Forelimb muscle (tissue), 1 donor: ENCODE measurements at places on chromosomes 1 and 21. TPM values are rescaled to one million over a fixed set of nuclear protein-coding genes. Genes with fewer than 3 reads are reported as not detected.

HSD3B2 gene
- polyA plus RNA-seq = not detected

OMA1 gene
- polyA plus RNA-seq = 14.8 TPM

KCNQ4 gene
- polyA plus RNA-seq = 35.5 TPM

KCNE2 gene
- polyA plus RNA-seq = 0.47 TPM

PIGV gene
- polyA plus RNA-seq = 7.1 TPM

CD1E gene
- 0.35 TPM for polyA plus RNA-seq

RNU5D-1 gene
- not detected for polyA plus RNA-seq

ELOA gene
- polyA plus RNA-seq = 27.8 TPM

SPATC1L gene
- polyA plus RNA-seq = 8.7 TPM

GBP2 gene
- 0.63 TPM for polyA plus RNA-seq

DNA sequence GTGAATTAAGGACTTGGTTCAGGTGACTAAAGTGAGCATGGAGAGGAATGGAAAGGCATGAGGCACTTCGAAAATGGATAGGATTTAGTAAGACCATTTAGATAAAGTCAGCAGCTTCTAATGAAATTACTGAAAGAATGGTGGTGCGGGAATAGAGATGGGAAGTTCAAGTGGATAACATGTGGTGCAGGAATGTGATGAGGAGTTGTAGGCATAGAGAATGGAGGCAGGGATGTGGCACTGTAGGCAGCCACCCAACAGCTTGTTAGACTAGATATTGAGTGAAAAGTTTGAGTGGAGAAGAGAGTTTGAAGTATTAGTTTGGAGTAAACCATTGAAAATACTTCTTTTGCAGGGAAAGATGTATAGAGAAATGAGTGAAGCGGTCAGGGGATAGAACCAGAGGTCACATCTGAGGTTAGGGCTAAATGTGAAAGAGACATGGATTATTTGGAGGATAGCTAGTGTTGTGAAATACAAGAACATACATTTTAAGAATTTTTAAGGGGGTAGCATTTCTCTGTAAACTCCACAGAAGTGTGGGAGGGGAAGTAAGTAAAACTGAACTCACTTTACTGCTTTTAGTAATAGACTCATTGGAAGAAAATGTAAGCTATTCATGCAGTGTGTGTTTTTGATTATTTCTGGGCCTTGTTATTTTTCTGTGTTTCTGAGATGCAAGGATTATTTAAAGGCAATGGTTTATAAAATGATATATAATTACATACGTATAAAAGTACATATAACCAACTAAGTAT, 46.2 kb downstream of the DYRK1A start:
- DNase-seq = no peak

DNA sequence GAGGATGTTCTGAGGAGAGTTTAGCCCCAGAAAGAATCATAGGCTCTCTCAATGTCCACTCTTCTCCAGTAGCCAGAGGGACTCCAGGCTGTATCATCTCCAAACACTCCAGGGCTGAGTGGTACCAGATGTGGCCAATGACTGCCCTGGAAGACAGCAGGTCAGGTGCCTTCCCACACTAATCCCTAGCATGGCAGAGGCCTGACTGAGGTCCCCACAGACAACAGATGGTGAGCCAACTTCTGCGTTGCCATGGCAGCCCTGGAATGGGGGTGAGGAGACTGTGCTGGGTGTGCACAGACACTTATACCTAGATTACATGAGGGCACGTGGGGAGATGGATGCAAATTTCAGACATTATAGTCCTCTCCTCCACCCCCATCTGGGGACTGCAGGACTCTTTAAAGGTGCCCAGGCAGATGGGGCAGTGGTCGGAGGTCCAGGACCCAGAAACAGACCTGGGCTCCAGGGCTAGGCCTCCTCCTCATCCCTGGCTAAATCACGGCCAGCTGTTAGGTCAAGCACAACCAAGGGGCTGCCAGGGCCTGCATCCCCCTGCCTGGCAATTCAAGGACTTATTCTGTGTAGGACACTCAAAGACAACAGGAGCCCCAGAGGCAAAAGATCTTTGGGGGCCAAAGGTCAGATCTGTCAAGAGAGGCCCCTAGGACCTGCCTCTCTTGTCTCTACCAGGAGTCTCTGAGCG, 42.9 kb downstream of the CAMK2N1 start:
- no peak for DNase-seq

DNA sequence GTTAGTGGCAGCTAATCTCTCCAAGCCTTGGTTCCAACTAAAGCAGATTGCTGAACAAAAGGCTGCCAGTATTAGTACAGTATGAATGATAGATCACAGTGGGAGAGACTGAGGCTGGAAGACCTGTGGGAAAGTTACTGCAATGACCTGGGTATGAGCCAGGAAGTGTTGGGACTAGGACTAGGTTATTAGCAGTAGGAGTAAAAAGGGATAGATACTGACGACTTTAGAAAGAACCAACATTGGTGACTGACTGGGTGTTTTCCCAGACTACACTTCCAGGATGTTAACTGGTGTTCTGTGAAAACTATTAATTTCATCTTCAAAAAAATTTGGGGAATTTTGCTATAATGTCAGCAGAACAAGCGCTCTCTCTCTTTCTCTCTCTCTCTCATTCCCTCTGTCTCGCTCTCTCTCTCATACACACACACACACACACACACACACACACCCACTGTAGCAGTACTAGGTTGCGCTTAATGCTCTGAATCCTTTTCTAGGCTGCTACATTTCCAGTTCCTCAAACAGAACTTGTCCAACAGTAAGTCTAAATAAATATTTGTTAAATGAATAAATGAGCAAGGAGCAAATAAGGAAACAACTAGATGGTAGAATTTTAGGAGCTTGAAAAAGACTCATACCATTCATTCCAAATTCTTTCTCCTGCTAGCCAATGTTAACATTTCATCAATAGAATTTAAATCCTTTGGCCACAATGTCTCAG, 47.6 kb upstream of the RGS8 start:
- no peak for DNase-seq

- DNase-seq = no peak
Observed at GRCh38 chr1:96632045-96632664, 89.4 kb upstream of the PTBP2 start.

DNA sequence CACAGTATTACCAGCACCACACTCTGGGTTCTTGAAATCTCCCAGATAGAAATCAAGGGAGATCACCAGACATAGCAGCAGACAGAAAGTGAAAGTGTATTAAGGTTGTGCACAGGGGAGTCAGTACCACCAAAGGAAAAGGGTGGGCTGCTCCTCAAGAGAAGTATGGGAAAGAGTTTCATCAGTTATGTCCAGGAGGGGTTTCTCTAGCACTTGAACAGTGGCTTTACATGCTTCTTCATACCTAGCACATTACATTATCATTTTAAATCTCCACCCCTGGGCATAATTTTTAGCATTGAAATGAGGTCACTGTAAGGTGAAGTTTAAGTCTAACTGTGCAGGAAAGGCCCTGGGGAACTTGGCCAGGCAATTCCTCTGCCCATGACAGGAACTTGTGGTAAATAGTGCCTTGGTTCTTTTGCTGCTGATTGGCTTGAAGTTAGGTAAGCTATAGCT, 601.0 kb downstream of the NUF2 start:
- no peak for DNase-seq

DNA sequence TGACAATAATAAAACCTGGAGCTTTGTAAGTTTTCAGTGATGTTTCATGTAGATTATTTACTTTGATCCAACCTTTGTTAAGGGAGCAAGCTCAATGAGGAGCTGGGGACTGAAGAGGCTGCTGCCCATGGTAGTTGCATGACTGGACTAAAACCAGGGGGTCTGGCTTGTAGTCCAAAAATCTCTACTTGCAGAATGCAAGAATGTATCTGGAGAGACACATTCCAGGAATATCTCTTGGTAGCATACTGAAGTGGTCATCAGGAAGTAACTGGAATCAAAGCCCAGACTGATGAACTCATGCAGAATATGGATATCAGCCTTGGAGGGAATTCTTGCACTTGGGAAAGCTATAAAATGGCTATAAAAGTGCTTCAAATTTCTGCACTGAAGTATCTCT, 5.8 kb upstream of the KIAA0040 start:
- DNase-seq = no peak

DNA sequence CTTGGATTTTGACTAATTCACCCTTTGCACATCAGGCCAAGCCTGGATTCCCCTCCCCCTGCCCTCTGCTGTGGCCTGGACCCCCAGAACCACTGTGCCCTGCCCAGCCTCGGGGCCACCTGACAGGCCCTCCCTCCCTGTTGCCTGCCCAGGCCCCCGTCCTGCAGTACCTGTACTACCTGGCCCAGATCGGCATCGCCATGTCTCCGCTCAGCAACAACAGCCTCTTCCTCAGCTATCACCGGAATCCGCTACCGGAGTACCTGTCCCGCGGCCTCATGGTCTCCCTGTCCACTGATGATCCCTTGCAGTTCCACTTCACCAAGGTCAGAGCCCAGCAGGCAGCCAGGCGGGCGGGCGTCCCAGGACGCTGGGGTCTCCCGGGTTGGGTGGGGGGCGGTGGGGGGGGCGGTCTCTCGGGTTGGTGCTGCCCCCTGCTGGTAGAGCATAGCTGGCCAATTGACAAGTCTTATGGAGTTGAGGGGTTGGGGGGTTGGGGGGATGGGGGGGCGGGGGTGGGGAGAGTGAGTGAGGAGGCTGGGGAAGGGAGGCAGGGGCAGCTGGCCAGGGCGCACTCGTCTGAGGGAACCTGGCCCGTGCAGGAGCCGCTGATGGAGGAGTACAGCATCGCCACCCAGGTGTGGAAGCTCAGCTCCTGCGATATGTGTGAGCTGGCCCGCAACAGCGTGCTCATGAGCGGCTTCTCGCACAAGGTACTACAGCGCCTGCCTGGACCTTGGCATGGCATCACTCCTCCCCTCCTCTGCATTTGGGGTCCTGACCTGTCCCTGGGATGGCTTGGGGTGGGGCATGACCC, 10.7 kb downstream of the AMPD2 start:
- no peak for DNase-seq

- DNase-seq = no peak
Observed at GRCh38 chr1:22788254-22788661, 77.6 kb downstream of the EPHB2 start.

GRCh38 chr1:222530852-222531251, 17.1 kb downstream of the HHIPL2 start:
- DNase-seq = no peak

DNA sequence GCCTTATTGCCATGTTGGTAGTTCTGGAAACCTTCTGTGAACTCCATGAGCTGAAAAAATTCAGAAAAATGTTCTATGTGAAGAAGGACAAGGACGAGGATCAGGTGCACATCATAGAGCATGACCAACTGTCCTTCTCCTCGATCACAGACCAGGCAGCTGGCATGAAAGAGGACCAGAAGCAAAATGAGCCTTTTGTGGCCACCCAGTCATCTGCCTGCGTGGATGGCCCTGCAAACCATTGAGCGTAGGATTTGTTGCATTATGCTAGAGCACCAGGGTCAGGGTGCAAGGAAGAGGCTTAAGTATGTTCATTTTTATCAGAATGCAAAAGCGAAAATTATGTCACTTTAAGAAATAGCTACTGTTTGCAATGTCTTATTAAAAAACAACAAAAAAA, 57.4 kb downstream of the KCNK1 start:
- DNase-seq = no peak

DNA sequence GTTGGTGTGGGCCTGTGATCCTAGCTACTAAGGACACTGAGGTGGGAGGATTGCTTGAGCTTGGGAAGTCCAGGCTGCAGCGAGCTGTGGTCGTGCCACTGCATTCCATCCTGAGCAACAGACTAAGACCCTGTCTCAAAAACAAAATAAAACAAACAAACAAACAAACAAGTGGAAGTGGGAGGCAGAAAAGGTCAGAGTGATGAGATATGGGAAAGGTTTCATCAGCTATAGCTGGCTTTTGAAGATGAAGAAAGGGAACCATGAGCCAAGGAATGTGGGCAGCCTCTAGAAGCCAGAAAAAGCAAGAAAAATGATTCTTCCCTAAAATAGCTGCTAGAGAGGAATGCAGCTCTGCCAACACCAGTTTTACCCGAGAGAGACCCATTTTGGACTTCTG, 10.6 kb upstream of the NUCKS1 start:
- DNase-seq = no peak
